ENCODE measurements at places on chromosomes 13 and 19. TPM values are rescaled to one million over a fixed set of nuclear protein-coding genes. Genes with fewer than 3 reads are reported as not detected.

ZNF560 gene
- not detected for total RNA-seq

ZNF443 gene
- 1.1 TPM for total RNA-seq

DMKN gene
- total RNA-seq: 31.6 TPM

MBD3L2 gene
- not detected for total RNA-seq

MBD3L5 gene
- not detected for total RNA-seq

HCN2 gene
- total RNA-seq: 39.5 TPM

SIAH3 gene
- total RNA-seq: not detected

KLK2 gene
- not detected for total RNA-seq

MISP gene
- total RNA-seq: 60.7 TPM

NOVA2 gene
- total RNA-seq: 1.3 TPM

LPAR6 gene
- total RNA-seq: 0.86 TPM

SGCG gene
- not detected for total RNA-seq

PAK4 gene
- total RNA-seq: 147 TPM

Data from A549 treated with dexamethasone at 1 μM for 4 hours (cell line).